ENCODE measurements at places on chromosomes 13 and 19.

GRCh38 chr19:48617146-48617937, 1.6 kb downstream of the RPL18 start:
- DNase-seq: no peak

GRCh38 chr13:92553470-92554114, 673.0 kb upstream of the GPC6 start:
- no peak for DNase-seq

DNA sequence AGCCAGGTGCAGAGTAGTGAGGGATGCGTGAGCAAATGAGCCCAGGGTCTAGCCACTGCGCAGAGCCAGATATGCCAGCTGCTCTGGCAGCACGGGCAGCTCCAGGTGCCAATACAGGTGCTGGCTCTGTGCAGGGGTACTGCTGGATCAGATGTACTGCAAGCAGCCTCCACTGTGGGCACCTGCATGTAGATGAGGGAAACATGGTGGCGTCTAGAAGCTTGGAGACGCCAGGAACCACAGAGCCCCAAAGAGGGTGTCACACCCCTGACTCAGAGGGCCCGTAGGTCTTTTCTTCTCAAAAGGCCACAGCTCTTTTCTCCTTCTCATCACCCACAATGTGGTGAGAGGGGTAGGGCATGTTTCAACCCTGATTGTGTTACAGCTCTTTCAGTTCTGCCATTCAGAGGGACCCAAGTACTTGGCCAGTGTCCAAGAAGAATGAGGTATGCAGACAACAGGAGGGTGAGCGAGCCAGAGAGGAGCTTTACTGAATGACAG, 244.4 kb upstream of the SLITRK1 start:
- peak; percentile 85 for DNase-seq

- peak; percentile 67 for DNase-seq
Measured at GRCh38 chr13:98959291-98959690, 18.6 kb downstream of the DOCK9 start.

DNA sequence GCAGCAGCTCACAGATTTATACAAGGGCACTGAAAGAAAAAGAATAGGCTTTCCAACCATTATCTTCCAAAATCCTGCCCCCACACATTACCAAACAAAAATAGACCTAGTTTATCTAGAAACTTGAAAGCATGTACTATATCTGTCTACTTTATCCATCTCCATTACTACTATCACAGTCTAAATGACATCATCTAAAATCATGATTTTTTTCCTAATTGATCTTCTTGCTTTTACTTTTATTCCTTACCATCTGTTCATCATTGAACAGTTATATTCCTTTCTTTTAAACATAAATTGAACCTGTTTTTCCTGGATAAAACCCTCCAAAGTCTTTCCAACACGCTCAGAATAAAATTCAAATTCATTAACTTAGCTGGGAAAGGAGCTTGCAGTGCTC, 414.7 kb downstream of the KCTD12 start:
- DNase-seq: no peak

DNA sequence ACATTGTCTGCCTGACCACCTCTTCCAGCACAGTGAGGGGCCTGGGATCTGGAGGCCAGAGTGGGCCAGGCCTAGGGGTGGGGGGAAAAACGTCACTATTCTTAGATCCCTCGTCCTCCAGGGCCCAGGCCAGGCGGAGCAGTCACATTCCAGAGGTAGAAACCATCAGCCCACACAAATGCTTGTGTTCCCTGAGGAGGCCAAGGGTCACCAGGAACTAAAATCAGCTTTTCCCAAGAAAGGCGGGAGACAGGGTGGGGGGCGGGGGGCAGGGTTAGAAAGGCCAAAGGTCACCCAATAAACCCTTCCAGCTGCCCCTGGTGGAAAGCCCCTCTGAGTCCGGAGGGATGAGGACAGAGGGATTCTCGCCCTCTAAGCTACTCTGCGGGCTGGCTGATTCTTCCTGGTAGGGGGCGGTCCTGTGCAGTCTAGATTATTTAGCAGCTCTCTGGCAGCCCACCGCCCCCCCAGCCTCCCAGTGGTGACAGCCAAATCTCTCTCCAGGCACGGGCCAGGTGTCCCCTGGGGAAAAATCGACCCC, 23.5 kb upstream of the CCL25 start:
- no peak for DNase-seq

DNA sequence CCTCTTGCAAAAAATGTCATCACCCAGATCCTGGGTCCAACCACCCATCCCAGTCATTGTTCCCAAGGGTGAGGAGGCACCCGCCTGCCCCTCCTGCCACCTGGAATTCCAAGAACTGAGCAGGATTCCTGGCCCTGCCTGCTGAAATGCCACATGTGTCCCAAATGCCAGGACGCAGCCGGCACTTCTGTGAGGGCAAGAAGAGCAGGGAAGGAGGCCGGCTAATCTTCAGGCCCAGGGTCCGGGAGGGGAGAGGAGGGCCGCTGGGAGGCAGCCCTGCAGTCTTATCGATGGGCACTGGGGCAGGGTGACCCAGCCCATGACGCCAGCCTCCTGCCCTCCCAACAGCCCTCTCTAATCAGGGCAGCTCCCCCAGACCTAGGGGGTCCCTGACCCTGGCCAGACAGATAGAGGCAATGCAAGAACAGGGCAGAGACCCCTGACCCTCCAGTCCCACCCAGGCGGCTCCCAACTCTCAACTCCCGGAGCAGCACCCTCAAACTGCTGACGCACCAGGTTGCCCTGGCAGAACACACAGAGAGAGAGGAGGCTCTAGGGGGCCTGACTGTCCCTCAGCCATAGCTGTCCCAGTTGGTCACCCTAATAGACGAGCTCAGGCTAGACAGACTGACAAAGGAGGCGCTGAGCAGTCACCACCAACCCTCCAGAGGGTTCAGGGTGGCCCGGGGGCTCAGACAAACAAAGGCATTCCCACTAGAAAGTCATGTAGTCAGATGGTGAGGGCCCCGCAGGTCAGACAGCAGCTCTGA, 1.5 kb downstream of the MFSD12 start:
- no peak for DNase-seq

- no peak for DNase-seq
Measured at GRCh38 chr13:112057736-112058518, 9.0 kb upstream of the SOX1 start.

GRCh38 chr19:5908773-5909442, 4.2 kb downstream of the VMAC start:
- DNase-seq: no peak

DNA sequence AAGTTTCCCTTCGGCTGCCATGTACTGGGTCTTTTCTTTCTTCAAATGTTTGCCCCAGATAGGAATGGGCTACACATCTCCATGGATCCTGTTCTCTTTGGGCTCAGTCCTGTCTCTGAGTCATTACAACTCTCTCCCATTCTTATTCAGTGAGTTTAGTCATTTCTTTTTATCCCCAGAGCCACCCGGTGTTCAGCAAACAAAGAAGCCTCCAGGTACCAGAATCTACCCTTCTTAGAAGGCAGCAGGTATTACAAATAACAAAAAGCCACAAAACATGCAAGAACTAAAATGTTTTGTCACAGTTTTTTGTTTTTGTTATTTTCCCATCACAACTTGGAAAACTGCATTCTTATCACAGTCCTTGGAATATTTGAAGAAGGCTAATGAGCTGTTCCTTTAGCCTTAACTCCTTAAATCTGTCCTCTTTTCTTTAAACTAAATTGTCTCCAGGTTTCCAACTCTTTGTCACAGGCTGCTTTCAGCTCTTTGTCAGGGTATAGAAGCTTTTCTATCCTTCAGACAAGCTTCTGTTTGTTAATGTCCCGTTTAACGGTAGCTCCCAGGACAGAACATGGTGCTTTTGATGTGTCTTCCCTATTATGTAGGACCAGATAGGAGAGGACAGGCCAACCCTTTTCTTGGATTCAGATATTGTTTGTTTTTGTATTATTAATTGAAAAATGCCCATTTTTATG, 215.5 kb upstream of the HTR2A start:
- no peak for DNase-seq

DNA sequence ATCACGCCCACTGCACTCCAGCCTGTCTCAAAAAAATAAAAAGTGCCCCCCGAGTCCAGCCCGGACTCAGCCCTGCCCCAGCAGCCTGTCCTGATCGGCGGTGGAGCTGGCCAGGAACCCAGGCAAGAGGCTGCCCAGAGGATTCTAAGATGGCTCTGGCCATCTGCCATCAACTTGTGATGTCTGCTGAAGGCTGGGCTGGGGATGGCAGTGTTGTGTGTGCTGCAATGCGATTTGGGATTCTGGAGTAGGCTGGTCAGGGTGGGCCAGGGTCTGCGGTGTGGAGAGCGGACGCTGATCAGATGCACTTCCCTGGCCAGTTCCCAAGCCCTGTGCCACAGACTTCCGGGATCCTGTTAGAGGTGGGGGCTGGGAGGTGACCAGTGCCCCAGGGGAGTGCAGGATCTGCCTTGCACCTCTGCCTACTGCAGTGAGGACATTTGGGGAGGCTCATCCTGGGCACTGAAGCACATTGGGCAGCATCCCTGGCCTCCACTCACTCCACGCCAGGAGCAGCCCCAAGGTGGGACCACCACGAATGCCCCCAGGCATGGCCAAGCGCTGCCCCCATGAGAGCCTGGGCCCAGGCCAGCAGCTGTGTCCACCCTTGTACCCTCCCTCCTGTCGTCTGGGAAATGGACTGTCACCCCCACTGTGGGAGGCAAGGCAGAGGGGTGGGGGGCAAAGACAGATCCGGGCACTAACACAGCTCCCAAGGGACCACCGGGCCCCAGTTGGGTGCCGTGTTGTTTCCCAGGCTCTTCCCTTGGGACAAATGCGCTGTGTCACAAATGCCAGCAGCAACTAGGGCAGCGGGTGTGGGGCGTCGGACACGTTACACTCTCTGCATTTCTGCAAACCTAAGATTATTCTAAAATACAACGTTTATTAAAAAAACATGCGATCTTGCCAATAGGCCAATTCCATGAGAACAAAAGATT, 3.4 kb upstream of the TBXA2R start:
- DNase-seq: no peak

GRCh38 chr19:29323440-29324290, 110.7 kb upstream of the UQCRFS1 start:
- DNase-seq: no peak

DNA sequence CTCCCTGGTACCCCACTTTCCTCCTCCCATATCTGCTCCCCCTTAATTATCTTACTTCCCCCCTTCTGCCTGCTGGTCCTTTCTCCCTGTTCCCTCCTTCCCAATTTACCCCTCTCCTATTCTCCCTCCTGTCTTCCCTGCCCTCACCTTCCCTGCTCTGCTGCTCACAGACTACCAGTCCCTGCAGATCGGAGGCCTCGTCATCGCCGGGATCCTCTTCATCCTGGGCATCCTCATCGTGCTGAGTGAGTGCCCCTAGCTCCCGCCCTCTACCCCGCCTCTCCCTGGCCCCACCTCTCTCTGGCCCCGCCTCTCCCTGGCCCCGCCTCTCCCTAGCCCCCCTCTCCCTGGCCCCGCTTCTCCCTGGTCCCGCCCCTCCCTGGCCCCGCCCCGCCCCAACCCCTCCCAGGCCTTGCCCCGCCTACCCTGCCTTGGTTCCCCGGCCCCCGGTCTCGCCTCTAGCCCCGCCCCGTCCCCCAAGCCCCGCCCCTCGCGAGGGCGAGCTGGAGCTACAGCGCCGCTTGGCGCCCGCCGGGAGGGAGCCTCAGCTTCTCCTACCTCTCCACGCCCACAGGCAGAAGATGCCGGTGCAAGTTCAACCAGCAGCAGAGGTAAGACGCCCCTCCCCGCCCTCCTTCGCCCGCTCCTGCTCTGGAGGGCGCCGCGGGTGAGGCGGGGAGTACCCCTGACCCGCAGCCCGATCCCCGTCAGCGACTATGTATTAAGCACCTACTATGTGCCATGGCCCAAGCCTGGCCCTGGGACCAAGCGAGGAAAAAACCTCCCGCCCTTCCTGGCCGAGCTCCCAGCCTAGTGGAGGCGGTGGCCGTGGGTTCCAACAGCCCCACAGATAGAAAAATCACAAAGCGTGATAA, 1.9 kb upstream of the FXYD7 start:
- DNase-seq: no peak
